ENCODE measurements at places on chromosomes 13 and 19. TPM values are rescaled to one million over a fixed set of nuclear protein-coding genes. Genes with fewer than 3 reads are reported as not detected.
A peak's percentile ranks its signal among the peaks of the same experiment; 100 is the strongest.

GRCh38 chr13:53873558-53873957, 844.9 kb downstream of the OLFM4 start:
- no peak for DNase-seq

DNA sequence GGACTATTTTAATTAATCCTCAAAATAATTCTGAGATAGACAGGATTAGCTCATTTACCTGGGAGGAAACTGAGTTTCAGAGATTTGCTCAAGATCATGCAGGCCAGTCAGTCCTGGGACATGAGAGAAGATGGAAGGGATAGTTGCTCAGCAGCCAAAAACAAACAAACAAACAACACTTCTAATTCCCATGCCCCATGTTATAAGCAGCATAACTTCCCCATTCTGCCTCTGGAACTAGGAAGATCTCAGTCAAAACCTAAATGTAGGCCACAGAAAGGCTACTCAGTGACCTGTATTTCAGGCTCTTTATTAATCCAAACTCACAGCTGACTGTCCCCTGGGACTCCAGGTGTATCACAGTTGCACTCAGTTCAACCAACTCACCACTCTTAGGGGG, 489.2 kb upstream of the NBEA start:
- DNase-seq, result no peak

GRCh38 chr13:38366954-38367645, 17.4 kb downstream of the UFM1 start:
- no peak for DNase-seq

GRCh38 chr13:44026194-44026593, 146.5 kb downstream of the LACC1 start:
- no peak for DNase-seq

DNA sequence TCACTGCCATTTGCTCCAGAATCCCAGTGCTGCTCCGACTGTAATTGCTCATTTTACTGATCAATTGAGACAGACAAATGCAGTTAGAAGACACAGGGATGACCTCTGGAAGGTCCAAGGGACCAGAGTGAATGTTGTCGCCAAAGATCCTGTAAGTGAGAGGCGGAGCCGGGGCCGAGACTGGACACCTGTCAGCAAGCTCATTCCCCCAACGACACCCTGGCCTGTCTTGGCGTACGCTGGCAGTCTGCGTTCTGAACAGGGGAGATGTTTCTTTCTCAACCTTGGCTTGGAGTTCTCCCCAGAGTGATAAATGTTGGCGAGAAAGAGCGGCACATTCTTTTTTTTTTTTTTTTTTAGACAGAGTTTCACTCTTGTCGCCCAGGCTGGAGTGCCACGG, 24.2 kb downstream of the GADD45B start:
- DNase-seq, result no peak

DNA sequence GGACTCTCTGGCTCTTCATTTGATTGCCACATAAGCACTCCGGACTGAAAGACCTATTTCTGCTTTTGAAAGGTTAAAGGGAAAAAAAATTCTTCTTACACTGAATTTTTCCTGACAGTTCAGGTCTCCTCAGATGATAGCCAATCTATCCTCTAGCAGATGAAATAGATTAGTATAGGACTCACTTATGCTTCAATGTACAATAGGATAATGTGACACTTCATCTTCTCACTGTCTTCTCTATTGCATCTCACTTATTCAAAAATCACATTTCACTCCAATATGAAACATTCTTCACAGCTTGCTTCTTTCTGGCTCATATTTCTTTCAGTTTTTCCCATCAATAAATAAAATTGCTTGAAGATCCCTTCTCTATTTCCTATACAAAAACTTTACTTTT, 860.9 kb upstream of the SLITRK6 start:
- DNase-seq, result no peak

DNA sequence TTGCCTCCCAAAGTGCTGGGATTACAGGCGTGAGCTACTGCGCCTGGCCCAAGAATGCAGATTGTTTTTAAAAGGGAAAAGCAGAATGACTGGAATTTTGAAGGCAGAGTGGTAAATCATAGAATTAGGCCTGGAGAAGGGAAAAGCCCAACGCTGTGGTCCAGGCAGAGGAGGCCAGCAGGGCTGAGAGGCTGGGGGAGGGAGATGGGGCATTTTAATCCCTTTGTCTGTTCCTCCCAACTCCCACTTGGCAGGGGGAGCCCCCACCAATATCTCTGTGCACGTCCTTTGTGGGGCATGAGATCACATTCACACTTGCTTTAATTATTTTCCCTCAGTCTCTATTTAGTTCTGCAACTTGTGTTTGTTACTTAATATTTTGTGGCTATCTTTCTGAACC, 54.4 kb upstream of the RANBP3 start:
- DNase-seq, result no peak

DNA sequence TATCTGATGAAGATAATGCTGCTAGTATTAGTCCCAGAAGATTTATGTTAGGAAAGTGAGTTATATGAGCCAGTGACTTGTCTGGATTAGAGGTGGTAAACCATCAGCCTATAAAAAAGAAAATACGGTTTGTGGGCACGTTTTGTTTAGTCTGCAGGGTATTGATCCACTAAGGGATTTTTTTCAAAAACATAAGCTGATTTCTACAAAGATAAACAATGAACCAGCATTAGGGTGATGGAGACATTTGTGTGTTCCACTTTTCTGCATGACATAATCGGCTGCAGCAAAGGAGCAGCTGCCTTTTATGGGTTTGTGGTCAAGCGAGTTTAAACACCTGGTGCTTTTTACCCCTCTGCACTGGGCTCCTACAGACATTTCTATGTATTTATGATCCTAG, 836.4 kb upstream of the GPC6 start:
- no peak for DNase-seq

DNA sequence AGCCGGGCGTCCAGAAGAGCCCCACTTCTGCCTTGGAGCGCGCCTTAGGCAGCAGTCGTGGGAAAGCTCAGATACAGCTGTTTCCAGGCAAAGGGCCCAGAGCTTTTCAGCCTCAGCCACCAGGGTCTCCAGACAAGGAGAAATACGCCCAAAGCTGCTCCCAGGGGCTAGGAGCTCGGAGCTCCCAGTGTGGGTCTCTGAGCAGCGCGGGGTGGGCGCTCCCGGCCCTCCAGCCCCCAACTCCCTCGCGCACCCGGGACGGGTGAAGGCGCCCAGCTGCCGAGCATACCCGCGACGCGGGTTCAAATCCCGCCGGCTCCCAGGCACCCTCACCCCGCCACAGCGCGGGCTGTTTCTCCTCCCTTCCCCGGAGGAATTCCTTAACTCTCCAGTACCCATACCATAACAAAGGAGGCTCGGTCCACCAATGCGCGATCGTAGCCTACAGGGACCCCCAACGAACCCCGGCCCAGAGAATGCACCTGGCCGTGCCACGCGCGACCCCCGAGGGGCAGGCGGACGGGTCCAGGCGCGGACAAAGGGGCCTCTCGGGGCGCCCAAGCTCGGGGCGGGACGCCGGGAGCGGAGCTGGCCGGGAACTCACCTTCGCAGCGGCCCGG, 507 bp downstream of the COL4A1 start:
- no peak for DNase-seq

DNA sequence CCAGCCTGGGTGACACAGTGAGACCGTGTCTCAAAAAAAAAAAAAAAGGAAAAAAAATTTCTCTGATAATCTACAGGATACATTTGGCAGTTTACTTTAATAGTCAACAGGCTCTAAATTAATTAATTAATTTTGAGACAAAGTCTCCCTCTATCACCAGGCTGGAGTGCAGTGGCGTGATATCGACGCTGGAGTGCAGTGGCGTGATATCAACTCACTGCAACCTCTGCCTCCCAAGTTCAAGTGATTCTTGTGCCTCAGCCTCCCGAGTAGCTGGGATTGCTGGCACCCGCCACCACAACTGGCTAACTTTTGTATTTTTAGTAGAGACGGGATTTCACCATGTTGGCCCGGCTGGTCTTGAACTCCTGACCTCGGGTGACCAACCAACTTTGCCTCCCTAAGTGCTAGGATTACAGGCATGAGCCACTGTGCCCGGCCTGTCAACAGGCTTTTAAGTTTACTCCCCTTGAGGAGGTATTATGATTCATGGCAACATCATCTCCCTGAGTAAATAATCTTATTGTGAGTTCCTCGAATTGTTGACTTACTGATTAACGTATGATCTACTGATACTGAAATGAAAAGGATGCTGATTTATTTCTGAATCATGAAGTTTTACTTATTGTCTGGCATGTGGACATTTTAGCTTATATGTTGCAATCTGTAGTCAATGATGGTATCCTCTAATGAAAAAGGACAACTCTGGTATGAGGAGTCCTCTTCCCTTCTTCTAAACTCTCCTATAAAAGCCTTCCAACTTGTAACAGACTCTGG, 21.3 kb upstream of the MTRF1 start:
- no peak for DNase-seq

DNA sequence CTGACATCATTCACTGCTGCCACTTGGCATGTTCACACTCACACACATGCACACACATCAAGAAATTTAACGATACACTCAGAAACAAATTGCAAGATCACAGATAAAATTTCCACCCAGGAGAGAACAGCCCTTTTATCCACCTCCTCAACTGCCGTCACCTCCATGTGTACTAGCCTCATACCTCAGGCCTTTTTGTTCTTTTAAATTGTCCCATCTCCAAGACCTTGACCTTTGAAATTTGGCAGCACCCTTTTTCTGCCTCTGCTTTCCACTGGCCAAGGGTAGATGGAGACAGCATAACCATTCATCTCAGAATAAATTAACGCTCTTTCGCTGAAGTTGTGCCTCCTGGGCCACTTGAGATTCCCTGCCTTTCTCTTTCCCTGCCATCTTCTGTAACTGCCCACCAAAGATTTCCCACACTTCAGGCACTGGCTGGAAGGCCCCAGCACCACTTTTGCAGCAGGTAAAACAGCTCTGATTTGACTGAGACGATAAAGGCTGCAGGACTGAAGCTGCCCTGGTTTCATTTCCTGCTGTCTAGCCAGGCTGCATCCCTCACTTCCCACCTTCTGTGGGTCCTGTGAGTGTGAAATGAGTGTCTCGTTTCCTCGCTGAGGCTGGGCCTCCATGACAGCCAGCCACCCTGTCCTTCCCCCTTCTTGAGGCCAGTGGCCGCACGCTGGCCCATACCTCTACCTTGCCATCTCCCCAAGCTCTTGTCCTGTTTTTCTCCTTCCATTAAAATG, 39.3 kb downstream of the MBNL2 start:
- no peak for DNase-seq

DNA sequence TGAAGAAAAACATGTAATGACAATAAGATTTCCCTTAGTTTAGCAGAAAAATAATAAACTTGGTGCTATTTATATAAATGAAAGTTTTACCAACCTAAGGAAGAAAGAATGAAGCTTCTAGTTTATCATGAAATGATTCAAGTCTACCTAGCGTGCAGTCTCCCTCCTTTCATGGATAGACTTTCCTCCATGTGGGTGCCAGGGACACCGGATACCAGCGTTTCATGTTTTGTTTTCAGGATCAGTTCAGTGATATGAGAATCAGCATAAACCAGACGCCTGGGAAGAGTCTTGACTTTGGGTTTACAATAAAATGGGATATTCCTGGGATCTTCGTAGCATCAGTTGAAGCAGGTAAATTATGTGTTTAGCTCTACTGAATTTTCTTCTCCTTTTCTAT, 196.7 kb downstream of the LMO7 start:
- no peak for DNase-seq

DNA sequence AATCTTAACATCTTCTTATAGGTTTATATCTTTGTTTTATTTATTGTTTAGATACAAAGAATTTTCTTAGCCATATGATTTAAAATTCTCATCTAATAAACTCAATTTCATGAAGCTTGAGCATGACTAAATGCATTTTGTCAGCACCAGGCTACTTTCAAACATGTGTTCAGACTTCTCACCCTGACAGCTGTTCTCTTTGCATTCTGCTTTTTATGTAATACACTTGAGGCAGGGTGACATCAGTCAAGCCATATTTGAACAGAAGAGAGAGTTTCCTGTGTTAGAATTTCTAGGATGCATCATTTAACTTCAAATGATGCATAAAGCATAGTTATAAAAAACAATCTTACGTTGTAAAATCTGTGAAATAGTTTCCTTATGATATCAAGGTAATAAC, 1295.1 kb upstream of the PCDH20 start:
- DNase-seq, result no peak

DNA sequence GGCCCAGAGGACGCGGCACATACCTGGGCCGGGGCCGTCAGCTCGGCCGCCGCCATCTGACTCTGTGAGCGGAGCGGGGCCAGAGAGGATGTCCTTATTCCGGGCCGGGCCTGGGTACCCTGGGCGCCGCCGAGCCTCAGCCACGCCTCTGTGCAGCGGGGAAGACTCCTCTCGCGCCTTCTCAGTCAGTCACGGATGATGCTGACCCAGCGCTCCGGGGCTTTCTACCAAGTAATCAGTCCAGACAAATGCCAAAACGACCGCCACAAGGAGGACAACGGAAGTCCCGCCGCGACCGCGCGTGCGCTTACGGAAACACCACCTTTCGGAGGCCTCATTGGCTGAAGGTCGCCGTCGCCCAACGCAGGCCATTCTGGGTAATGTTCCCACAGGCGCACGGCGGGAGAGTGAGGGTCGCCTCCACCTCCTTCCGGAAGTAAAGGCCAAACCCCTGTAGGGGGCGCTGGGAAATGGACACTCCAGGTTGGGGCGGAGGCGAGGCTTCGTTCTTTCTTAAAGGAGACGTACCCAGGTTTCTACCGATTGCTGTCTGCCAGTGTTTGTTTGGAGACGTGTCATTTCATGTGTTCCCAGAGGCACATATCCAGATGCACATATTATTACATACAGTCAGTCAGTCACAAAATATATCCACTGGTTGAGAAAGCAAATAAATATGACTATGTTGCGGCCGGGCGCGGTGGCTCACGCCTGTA, at the start of gene ZNF256:
Gene ZNF256 (minus strand): TSS at position 288 of the 716 bp plus-strand sequence. CDS start 232 bp downstream, at position 56.
- DNase-seq, result peak; percentile 88

DNA sequence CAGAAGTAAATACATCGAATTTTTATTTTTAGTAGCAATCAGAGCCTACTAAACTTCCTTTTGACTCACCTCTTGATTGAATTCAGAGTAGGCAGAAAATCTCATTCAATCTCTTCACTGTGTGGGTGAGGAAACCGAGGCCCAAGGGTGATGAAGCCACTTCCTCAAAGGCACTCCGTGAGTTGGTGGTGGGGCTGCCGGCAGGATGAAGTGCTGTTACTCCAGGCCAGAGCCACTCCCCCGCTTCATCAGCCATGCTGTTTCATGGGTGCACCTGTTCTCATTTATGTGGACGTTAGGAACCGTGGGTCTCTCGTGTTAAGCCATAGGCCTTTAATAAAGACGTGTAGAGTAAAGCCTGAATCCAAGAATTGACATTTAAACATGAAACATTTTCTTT, 13.2 kb downstream of the ING1 start:
- peak; percentile 53 for DNase-seq

- DNase-seq, result peak; percentile 78
Observed at GRCh38 chr19:44753932-44754749, 5.6 kb downstream of the BCL3 start.

RFX1 gene
- total RNA-seq, result 17.7 TPM

F10 gene
- total RNA-seq, result not detected

IRGC gene
- not detected for total RNA-seq

ANKRD24 gene
- total RNA-seq, result 1.5 TPM

UBE2L5 gene
- total RNA-seq, result not detected

FGF22 gene
- total RNA-seq, result 0.72 TPM

TTYH1 gene
- total RNA-seq, result 1.9 TPM

OR1M1 gene
- total RNA-seq, result not detected

PSG3 gene
- total RNA-seq, result not detected

APLP1 gene
- total RNA-seq, result 1.4 TPM

CD33 gene
- 7.7 TPM for total RNA-seq

KDELR1 gene
- total RNA-seq, result 75.8 TPM

GRK1 gene
- not detected for total RNA-seq

PRRG2 gene
- total RNA-seq, result 1.5 TPM

PSG4 gene
- total RNA-seq, result not detected

All from activated naive CD8-positive, alpha-beta T cell treated with anti-CD3 and anti-CD28 coated beads, Interleukin-2, amount 10 ng/mL, durations not matched to agents 7 days and 5 days (primary cell).